CD4-positive, alpha-beta T cell treated with Interleukin-6 at 100 ng/mL for 8 hours (primary cell): ENCODE measurements at places on chromosomes 12 and 14.

DNA sequence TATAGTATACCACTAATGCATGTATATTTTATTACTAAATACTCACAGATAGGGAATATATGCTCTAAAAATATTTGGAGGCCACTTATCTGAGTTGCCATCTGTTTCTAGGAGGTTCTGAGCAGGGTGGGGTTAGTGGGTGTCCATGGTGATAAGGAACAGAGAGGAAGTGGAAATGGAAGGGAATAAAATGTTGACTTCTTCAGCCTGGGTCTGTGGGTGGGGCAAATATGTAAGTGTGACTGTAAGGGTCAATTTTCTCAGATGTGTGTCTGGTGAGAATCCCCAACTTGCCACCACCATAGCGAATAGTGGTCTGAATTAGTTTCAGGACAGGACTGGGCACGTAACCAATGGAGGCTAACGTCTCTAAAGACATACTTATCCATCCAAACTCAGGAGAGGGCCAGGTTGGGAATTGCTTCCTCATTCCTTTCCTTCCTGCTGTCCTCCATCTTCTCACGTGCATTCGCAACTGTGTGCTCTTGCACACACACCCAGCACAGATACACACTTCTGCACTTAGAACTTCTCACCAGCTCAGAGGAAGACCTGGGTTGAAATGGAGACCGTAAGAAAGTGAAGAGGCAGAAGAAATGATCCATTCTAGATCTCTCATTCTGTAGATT lies 54.2 kb upstream of the GZMB start:
- no peak for DNase-seq

- DNase-seq, result no peak
These were observed 49.3 kb upstream of the TMPO start for GRCh38 chr12:98465950-98466602.

DNA sequence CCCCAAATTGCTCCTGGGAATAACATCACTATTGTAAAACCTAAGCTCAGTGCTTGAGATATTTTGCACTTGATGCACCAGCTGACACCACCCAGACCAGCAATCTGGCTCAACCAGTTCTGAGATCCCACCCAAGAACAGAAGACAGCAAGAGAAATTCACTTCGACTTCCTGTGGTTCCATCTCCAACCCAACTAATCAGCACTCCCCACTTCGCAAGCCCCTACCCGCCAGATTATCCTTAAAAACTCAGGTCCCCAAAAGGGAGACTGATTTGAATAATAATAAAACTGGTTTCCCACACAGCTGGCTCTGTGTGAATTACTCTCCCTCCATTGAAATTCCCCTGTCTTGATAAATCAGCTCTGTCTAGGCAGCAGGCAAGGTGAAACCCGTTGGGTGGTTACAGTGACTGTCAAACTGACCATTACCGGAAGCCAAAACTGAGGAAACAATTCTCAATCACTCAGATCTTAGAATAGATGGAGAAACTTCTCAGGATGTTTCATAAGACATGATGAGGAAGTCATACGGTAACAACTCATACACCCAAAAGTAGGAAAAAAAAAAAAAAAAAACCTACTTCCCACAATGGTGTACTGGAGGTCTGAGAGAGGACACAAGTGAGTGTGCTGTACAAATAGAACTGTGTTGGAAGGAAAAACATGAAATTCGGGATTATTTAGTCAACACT lies 92.4 kb downstream of the TMTC1 start:
- DNase-seq, result no peak

- no peak for DNase-seq
These were observed 5.2 kb upstream of the CLEC9A start for GRCh38 chr12:10025236-10025635.

- DNase-seq, result no peak
These were observed 14.4 kb upstream of the YARS2 start for GRCh38 chr12:32770141-32770540.

- DNase-seq, result no peak
These were observed 19.5 kb upstream of the CERS5 start for GRCh38 chr12:50186681-50187080.

- DNase-seq, result no peak
These were observed 4.4 kb upstream of the TNFAIP2 start for GRCh38 chr14:103118663-103119404.

GRCh38 chr14:98144964-98145363 lies 1127.0 kb downstream of the BCL11B start:
- DNase-seq, result no peak

GRCh38 chr12:127245009-127245408 lies 1022.0 kb upstream of the TMEM132C start:
- no peak for DNase-seq

DNA sequence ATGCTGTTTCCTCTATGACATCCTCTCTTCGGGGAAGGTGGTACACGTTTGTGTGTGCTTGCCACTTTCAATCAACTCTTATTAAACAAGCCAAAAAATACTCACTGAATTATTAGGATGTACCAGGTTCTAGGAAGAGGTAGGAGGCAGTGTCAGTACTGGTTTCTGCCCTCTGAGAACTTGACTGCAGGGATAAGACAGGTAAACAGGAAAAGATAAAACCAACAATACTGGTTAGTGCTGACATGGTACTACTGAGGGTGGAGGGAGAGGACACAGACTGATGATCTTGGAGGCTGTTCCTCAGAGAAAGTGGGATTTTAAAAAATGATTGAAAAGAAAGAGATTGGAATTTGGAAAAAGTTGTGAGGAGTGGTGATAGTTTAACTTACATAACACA lies 295.2 kb upstream of the PWP1 start:
- no peak for DNase-seq

DNA sequence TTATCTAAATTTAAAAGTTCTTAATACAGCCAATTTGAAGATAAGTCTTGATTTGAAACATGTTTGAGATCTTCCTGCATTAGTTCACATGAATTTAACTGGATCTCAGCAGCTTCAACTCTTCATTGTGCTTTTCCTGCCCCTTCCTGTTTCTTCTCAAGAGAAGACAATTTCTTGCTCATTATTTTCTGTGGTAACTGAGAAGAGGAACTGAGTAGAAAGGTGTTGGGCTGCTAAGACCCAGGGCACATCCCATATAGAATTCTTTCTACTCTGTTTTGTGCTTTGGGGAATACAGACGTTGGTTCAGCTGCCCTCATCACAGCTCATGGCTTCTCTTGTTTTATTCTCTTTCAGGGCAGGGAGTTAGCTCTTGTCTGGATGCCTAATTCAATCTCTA lies 110.2 kb downstream of the SNAPC1 start:
- DNase-seq, result no peak

DNA sequence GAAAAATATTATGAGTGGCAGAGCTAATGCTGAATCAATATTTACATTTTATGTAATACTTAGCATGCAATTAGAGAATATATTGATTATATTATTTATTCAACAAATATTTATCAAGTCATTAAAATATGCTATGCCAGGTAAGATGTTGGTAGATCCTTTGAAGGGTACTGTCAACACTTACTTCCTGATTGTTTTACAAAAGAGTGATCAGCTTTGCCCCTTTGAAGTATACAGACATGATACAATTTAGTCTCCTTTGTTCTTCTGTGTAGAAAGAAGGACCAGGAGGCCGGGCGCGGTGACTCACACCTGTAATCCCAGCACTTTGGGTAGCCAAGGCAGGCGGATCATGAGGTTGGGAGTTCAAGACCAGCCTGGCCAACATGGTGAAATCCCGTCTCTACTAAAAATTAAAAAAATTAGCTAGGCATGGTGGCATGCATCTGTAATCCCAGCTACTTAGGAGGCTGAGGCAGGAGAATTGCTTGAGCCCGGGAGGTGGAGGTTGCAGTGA lies 73.9 kb upstream of the IFNG-AS1 start:
- DNase-seq, result no peak

GRCh38 chr12:52230364-52231281 lies 2.4 kb upstream of the KRT7 start:
- DNase-seq, result no peak
